Lung (tissue), 17 donors: ENCODE measurements at places on chromosomes 6 and 20.

- no peak for DNase-seq
Observed at GRCh38 chr6:28462401-28462800, 19.1 kb upstream of the ZSCAN23 start.

DNA sequence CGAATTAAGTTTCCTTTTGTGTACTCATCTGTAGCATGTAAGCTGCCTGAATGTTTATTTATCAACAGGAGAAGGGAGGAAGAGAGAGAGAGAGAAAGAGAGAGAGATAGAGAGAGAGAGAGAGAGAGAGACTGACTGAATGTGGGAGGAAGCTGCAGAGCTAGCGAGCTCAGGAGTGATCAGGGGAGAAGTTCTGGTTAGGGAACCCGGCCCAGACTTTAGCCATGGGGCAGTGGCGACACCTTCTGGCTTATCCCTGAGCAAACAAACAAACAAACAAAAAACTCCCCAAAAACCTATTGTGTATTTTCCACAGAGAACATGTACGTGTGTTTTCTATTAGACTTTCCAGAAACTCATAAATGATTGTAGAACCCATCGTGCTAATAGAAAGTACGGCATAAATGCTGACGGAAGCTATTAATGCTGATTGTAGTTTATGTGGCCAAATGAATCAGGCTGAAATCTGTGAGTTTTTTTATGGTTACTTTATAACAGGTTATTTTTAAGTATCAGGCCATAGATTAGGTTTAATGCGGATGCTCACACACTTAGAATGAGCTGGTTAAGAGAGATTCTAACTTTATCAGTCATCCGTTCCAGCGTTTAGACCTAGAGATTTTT is 92.8 kb downstream of the CLIC5 start:
- peak; percentile 91 for DNase-seq

DNA sequence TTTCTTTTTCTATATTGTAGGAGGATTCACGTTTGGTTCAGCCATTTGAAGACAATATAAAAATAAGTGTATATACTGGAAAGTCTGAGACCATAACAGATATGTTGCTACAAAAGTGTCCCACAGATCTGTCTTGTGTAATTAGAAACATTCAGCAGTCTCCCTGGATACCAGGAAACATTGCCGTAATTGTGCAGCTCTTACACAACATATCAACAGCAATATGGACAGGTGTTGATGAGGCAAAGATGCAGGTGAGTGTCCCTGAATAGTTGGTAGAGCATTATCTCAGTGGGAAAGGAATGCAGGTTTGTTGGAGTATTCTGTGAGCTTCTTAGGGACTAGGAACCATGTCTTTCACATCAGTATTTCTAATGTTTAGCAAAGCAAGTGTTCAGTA is 18.3 kb upstream of the ADGRF4 start:
- DNase-seq, result no peak

GRCh38 chr20:54197621-54198604 is 10.0 kb upstream of the PFDN4 start:
- DNase-seq, result peak; percentile 73

DNA sequence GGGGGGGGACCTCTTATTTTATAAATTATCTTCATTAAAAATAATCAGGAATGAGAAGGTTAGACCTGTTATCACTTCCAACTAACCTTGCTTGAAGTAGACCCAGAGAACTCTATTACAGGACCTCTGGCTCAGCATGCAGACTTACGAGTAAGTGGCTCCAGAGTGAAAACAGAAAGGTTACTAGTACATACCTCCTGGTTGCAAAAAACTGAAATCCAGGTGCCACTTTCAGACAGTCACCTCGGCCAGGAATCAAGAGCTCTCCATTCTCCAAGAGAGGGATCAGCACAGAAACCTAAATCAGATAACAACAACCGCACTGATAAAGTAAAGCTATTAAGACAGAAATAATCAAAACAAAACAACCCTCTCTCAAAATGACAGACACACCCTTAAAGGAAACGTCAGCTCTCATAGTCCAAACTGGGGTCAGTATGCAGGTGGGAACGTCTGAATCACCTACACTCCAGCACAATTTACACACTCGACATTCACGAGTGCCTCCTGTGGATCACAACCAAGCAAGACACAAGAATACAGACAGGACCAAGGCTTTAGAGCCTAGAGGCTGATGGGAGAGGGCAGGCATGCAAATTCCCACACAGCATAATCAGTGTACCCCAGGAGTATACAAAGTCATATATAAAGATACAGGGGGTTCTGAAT is 31.8 kb downstream of the MDN1 start:
- DNase-seq, result peak; percentile 4

DNA sequence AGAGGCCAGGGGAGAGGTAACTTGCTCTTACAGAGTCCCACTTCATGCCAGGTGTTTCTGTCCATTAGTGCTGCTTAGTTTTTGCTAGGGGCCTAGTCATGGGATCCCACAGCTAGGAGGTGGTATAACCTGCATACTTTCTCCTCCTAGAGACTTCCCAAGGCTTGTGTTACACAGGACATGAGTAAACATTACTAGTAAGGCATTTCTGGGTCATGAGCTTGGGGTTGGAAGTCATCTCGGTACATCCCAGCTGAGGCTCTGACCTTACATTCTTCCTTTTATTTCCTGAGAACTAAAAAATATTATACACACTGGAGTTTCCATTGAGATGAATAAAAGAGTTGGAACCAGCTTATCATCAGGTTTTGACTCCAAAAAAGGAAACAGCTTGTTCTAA is 20.9 kb upstream of the PNPLA1 start:
- no peak for DNase-seq

GRCh38 chr20:32018269-32019155 is 8.3 kb downstream of the CCM2L start:
- peak; percentile 57 for DNase-seq

DNA sequence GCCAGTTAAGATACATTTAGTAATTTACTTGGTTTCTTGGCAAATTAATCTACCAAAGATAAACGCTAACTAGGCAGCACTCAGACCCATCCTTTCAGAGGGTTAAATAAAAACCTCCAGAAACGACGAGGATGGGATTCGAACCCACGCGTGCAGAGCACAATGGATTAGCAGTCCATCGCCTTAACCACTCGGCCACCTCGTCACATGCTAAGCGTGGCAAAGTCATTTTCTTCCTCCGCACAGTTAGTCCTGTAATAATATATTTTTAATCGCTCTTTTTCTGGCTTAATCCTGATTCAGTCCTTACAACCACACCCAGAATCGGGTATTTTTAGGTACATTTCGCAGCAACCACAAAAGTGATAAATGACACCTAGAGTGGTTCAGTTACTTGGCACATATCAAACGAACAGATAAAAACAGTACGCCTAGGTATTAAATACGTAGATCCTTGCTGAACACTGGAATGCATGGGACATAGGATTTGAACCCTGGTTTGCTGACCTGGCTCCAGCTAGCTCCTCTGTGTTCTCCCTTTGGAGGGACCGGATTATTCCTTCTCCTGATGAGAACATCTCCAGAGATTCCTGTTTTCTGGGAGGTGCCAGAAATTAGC is 71.6 kb downstream of the GPX5 start:
- DNase-seq, result peak; percentile 69

- DNase-seq, result no peak
Observed at GRCh38 chr6:131295081-131295480, 159.8 kb downstream of the AKAP7 start.

DNA sequence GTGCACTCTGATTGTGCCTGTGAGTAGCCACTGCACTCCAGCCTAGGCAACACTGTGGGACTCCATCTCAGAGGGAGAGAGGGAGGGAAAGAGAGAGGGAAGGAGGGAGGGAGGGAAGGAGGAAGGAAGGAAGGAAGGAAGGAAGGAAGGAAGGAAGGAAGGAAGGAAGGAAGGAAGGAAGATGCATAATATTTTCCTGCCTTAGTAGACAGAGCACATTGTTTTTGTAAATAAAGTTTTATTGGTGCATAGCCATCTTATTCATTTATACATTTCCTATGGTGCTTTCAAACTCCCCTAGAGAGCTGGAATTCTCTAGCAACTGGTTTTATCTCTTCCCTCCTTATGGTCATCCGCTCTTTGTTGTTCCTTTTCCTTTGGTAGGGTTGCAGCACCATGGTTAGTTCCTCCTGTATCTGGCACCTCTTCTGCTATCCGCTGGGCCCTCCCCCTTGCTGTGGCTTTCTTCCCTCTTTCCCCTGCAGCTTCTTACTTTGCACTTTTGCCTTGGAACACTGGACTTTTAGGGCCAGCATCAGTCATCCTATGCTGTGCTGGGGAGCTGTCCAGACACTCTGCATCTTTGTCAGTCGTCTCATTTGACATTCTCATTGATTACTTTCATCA is 20.2 kb downstream of the GPR6 start:
- DNase-seq, result peak; percentile 8

DNA sequence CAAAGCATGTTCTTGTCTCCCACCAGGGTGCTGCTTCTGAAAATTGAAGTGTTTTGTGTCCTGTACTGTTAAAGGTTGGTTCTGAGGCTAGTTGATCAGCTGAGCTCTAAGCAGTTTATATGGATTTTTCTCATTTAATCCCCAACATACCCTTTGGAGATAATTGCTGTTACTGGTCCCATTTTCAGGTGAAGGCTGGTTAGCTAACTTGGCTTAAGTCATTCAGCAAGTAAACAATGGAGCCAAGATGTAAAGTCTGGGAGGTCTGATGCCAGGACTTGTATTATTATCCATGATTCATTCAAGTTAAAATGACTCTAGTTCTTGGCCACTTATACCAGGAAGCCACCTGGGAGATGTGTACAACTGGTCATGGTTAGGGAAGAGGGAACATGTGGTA is 42.5 kb upstream of the FERMT1 start:
- no peak for DNase-seq

GRCh38 chr6:2970753-2971419 is 481 bp downstream of the SERPINB6 start:
- DNase-seq, result peak; percentile 41

DNA sequence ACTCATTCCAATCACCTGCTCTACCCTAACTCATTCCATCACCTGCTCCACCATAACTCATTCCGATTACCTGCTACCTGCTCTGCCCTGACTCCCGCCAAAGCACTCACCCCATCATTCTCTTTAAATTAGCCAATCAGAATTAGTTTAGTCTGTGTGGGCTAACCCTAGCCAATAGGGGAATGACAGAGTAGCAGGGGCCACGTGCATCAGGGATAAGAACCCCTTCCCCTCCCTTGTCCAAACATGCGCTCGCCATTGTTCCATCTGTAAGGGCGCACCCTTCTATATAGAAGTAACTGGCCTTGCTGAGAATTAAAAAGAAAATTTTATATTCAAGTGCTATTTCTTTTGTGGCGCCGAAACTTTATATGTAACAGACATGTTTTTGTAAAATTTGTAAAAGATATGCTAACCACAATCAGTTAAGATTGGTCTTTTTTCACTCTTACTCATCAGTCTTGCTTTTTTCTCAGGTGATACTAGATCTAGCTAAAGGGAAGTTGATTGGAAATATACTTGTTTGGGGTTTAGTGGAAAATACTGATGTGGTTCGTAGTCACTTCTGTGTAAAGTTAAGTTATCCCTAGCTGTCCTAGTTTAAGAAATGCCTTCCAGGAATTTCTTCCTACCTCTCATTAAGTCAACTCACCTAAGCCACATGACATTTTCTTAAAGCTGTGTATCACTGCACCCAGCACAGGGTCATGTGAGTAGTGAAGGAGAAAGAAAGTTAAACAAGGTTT is 16.5 kb downstream of the RTN4IP1 start:
- DNase-seq, result no peak

GRCh38 chr20:24575811-24576210 is 106.4 kb downstream of the SYNDIG1 start:
- no peak for DNase-seq

DNA sequence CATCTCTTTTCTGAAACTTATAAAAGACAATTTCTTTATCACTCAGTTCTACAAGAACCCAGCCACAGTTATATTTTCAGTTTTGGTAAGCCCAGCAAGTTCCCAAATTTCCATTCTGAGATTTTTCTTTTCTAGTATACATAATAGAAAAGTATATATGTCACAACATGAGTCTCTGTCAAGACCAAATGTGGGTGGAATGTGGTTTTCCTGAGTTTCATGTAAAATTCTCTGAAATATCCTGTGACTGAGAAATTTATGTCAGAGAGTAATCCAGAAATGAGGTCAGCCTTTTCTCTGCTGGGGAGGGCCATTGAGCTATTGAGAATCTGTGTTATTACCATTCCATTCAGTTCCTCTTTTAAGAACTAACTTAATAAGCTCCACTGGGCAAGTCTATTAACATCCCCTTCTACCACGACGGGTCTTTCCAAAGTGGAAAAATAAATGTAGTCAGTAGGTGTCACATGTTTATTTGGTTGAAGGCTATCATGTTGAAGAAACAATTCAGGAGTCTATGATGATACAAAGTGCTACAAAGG is 100.7 kb upstream of the HMGN3 start:
- DNase-seq, result no peak

- DNase-seq, result no peak
Observed at GRCh38 chr6:162165479-162165878, 562.1 kb downstream of the PRKN start.

DNA sequence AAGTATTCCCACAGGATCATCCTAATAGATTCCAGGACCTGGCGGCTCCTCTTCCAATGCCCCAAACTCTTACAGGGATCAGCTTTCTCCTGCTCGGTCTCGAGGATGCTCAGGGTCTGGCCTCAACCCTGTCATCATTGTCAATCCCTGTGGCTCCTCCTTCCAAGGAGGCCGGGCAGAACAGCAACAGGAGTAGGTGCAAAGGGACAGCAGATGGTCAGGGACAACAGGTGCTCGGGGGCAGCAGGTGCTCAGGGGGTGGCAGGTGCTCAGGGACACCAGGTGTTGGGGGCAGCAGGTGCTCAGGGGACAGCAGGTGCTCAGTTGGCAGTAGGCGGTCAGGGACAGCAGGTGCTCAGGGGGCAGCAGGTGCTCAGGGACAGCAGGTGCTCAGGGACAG is 84.8 kb downstream of the TTLL2 start:
- DNase-seq, result no peak

DNA sequence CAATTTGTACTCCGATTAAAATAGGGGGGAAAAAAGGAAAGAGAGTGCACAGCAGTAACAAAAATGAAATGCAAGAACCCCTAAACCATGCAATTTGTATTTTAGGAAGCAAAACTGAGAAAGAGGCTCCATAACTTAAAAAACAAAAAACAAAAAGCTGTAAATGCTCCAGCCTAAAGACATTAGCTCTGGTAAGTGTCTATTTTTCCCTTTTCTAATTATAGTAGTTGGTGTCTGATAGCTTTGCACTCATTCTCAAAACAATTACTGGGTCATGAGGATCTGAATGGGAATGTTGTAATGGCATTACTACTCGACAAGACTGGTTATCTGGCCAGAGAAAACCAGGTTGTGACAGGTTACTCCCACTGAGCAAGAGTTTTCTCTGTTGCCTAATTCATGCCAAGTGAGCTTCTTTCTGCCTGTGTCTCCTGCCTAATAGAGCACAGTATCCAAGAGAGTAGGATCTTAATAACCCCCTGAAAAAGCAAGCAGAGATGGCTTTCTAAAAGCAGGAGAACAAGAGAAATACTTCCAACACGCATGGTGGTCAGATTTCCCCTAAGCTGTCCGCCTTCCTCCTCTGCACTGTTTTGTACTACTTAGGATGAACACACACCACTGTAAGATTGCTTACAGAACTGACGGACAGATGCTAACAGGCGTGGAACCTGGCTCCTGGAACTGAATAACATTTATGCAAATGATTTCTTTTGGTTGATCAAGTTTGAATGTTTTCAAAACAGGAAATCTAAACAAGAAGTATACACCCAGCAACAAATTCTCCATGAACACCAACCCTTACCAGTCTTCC is 86.4 kb downstream of the FKBP5 start:
- peak; percentile 32 for DNase-seq

- no peak for DNase-seq
Observed at GRCh38 chr20:38766071-38766470, 17.8 kb downstream of the ACTR5 start.

- DNase-seq, result peak; percentile 83
Observed at GRCh38 chr6:133886104-133886775, 2.7 kb upstream of the TCF21 start.
